ENCODE measurements at places on chromosomes 2 and 18. TPM values are rescaled to one million over a fixed set of nuclear protein-coding genes. Genes with fewer than 3 reads are reported as not detected.
A peak's percentile ranks its signal among the peaks of the same experiment; 100 is the strongest.

DNA sequence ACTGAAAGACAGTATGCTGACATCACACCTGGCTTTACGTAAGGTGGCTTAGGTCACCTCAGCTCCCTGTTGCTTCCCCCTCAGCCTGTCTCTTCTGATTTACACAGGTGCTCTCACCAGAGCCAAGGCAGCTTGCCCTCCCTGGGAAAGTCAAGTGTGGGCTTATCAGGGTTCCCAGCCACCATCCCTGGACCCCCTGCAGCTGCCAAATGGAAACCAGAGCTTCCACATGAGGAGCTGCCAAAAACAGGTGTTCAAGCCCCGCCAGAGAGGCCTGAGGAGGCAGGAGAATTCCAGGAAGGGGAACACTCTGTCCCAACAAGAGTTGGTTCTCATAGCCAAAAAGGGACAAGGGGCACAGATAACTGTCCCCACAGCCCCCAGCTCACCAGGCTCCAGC lies 266.7 kb downstream of the ATAD2B start:
- no peak for DNase-seq

Gene CHMP3
- total RNA-seq, result 20.5 TPM

DNA sequence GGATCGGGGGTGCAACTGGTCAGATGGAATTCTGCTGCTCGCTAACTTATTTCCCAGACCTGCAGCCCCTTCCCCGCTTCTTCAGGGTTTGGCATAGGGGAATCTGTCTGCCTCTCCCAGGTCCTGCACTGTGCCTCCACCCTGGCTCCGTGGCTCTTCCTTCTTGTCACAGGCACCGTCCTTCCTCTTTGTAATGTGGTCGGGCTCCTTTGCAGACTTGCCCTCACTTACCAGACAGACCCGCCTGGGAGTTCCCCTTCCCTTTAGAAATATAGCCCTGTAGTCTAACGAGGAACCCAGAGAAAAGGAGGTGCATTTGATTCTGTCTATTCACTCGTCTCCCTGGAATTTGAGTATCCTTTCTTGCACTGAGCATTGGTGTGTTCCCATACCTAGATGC lies 63.9 kb upstream of the PAX8 start:
- no peak for DNase-seq

Gene TGFBRAP1
- 17.4 TPM for total RNA-seq

GRCh38 chr18:58966005-58966677 lies 101.5 kb downstream of the ZNF532 start:
- no peak for DNase-seq

DNA sequence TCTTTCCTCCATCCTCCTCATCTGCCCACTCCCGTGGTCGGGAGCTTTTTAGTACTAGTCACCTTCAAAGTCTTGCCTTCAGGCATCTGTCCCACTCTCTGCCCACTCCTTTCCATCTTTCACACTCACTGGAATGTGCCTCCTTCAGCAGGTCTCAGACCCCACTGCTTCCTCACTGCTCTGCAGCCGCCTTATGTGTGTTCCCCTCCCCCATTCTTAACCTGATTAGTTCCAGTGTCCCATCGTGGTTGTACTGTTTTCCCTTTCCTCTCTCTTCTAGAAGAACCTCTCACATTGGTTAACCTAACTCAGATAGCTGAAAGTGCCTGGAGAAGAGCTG lies 3.0 kb downstream of the ARMC9 start:
- DNase-seq, result no peak

DNA sequence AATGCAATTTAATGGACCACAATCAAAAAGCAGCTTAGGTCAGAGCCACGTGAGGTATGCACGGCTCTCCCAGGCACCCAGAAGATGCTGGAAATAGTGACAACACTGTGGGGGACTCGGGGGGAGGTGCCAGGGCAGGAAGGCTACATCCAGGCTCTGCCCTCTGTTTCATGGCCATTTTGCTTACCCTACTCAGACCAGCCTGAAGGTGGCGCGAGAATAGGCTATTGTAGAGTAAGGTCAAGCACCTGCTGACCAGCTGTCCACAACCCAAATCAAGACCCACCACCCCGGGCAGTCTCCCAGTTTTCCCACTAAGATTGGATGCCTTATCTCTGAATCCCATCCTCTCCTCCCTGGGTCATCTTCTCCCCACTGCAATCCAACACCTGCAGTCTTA lies 115.7 kb downstream of the VIT start:
- peak; percentile 90 for DNase-seq

DNA sequence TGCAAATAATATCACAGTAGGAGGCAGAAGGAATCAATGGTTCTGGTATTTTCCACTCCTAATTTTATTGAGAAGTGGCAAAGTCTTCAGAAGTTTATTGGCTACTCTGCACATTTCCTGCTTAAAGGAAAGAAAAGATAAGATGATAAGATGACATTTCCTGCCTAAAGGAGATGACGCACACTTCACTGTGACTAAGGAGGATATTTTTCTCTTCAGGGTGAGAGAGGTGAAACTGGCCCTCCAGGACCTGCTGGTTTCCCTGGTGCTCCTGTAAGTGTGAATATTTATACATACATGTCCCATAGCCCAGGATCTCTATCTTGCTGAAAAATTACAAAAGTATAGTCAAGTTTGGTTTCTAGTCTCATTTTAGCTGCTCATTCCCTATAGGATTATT lies 27.9 kb downstream of the COL3A1 start:
- no peak for DNase-seq

Gene DNER
- total RNA-seq, result not detected

DNA sequence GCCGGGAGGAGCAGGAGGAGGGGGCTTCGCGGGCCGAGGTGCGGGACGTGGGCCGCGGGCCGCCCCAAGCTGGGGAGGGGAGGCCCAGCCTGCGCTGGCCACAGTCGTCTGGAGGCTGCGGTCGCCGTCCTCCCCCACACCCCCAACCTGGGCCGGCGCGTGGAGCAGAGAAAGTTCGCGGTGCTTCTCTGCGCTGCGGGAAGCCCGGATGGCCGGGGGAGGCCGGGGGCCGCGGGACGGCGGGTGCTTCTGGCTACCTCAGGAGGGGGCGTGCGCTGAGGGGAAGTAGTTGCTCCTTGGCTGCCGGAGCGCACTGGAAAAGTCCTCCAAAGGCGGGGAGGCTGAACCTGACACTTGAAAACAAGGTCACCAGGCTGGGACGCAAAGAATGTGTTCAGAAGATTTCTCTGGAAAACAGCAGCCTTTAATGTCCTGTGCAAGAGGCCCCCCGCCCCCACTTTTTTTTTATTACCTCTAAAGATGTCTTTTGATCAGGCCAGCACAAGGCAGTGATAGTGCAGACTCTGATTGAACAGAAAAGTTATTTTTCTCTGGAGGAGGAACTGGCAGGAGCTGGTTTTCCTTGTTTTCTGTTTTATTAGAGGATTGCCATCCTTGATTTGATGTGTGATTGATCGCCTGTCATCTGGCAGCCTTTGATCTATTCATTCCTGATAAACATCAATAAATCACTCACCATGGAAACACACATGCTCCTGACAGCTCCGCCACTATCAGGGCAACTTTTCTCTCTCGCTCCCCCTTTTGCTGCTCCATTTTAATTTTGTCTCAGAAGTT lies 1.6 kb downstream of the TSHZ1 start:
- peak; percentile 86 for DNase-seq

- DNase-seq, result no peak
These were observed 4.8 kb downstream of the SSB start for GRCh38 chr2:169803480-169803879.
